M059J (cell line): ENCODE measurements at places on chromosomes 16 and 17. TPM values are rescaled to one million over a fixed set of nuclear protein-coding genes. Genes with fewer than 3 reads are reported as not detected.

The SLC16A6 gene
- 0.20 and 2.6 TPM in 2 replicates for total RNA-seq

The EFCAB5 gene
- total RNA-seq = 0.22 and 1.7 TPM in 2 replicates

The TAT gene
- not detected in 2 replicates for total RNA-seq

The CLDN6 gene
- total RNA-seq = 0.27 and 0.34 TPM in 2 replicates

The CORO1A gene
- total RNA-seq = 7.6 and 8.0 TPM in 2 replicates

The NPIPA8 gene
- total RNA-seq = 7.4 and 17.5 TPM in 2 replicates

The PRKCB gene
- not detected in 2 replicates for total RNA-seq

The SMIM5 gene
- not detected in 2 replicates for total RNA-seq

The TBC1D28 gene
- total RNA-seq = not detected in 2 replicates
